ENCODE measurements at places on chromosomes 1 and 21.

- peak; percentile 24 for DNase-seq
Measured at GRCh38 chr1:60281360-60281932, 207.9 kb upstream of the C1orf87 start.

DNA sequence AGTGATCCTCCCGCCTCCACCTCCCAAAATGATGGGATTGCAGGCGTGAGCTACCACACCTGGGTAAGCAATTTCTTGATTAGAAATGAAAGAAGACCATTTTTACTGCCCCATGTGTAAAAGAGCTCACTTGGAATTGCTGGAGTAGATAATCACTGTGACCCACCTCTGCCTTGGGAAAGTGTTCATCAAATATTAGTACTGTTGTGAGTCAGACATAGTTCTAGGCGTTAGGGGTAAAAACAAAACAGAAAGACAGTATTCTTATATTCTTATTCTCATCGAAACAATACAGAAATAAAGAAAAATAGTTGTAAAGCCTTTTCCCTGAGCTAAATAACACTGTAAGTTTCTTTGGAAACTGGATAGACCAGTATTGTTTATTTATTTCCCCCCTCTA lies 36.2 kb downstream of the CELF3 start:
- DNase-seq = no peak

DNA sequence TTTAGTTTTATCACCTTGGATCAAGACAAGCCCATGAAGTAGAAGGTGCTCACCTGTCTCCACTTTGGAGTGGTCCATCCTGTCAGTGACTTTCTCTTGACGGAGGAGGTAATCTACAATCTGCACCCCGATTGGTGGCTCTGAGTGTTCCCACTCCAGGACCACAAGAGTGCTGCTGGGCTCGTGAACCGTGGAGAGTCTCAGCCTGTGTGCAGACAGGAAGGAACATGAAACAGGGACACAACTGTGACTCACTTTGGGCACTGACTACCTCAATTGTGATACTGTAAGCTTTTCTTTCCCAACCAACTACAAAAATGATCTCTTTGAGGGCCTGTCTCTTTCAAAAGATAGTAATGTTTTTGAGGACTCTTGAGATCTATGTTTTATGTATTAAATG lies 280.2 kb downstream of the ASTN1 start:
- DNase-seq = no peak

DNA sequence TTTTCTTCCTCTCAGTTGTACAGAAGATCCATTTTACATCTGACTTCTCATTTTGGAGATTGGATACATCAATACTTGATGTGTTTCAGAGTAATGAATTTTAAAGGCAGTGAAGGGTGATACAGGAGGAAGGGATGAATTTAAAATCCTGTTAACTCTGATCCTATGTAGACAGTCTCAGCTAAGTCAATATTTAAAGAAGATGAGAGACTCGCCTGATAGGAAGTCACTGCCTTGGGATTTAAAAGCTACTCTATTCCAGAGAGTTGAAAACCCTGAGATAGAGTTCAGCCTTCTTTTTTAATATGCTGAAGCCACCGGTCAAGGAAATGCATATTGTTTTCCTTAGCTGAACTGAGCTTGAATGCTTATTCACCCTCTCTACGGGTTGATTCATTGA lies 42.7 kb downstream of the HUNK start:
- DNase-seq = no peak

DNA sequence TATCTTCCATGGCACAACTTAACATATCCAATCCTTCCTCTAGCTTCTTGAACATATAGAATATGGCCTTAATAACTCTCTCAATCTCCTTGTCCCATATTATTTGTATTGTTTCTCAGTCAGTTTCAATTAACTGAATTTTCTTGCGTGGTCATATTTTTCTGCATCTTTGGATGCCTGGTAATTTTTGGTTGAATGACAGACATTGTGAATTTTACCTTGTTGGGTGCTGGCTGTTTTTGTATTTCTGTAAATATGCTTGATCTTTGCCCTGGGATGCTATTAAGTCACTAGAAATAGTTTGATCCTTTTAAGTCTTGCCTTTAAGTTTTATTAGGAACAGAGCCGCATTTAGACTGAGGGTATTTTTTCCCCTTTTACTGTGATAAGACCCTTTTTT lies 5.9 kb downstream of the SAMD13 start:
- no peak for DNase-seq

GRCh38 chr1:196306421-196306820 lies 301.8 kb downstream of the KCNT2 start:
- no peak for DNase-seq

- DNase-seq = no peak
Measured at GRCh38 chr1:201375169-201375568, 2.3 kb downstream of the TNNT2 start.

GRCh38 chr1:209835782-209836298 lies 8.1 kb downstream of the UTP25 start:
- peak; percentile 43 for DNase-seq

DNA sequence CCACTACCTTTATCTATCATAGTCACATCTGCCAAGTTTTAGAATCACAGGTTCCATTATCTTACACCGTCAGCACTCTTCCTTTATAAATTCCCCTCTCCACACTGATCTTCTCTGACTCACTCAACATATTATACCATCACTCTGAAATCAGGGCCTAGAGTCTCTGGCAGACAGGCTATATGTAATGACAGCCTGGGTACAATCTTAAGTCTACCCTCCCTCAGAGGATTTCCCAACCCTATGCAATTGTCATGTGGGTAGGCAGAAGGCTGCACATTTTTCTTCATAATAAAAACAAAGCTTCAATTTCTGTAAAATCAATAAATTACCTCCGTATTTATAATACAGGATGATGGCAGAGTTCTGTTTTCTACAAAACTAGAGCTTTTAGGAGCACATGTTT lies 138.0 kb downstream of the RERE start:
- no peak for DNase-seq

GRCh38 chr1:229562686-229563085 lies 4.2 kb upstream of the ABCB10 start:
- DNase-seq = no peak

GRCh38 chr1:50959303-50959912 lies 659 bp downstream of the FAF1 start:
- DNase-seq = no peak

- DNase-seq = peak; percentile 52
Measured at GRCh38 chr1:21647431-21648351, 21.5 kb downstream of the RAP1GAP start.

DNA sequence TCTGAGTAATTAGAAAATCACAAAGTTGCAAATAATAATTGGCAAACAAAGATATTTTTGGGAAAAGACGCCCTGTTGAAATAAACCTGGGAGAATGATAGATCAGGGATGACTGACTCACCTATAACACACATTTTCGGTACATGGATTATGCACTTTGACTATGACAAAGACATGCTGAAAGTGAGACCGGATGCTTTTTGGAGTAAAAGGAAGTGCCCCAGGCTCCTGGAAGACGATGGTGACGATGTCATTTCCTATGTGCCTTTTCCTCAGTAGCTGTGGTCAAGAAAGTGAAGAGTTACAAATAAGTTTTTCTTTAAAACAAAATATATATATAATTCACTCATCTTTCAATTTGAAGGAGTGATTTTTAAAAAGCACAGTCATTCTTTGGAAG lies 158.7 kb downstream of the SIPA1L2 start:
- DNase-seq = no peak

GRCh38 chr1:182488803-182489202 lies 38.9 kb downstream of the RGSL1 start:
- DNase-seq = no peak

DNA sequence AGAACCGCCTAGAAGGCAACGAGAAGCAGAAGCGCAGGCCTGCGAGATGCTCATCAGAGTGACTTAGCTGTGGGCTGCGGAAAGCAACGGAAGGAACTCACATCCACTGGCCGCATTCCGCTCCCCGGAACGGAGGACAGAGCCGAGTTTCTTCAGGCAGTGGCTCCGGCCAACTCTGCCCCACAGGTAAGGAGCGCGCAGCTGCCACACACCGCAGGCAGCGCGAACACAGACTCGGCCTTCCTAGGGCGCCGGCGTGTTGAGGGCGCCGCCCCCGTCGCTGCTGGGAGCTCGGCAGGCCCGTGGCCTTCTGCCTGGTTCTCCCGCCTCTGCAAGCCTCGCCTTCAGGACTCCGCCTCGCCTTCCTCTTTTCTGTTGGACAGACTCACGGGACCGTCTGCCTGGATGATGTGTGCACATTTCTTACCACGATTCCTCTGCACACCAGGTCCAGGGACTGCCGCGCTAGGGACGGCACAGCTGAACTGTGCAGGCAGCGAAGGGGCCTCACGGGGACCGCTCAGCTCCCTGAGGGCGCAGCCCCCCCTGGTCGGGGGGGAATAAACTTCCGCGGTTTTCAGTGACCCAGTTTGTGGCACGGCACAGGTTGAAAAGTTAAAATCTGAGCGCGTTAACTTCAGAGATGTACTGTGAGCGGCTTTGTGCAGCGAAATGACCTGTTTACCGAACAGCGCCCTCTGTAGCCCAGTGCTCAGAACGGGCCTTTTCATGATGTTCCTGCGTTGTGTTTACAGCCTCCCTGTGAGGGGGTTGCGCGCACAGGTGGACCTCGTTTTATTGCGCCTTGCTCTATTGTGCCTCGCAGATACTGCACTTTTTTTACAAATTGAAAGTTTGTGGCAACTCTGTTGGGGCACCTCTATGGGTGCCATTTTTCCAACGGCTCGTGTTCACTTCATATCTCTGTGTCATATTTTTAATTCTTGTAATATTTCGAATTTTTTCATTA lies 15.8 kb downstream of the TCP10L start:
- DNase-seq = peak; percentile 81

GRCh38 chr21:37593740-37594471 lies 227.3 kb downstream of the DYRK1A start:
- no peak for DNase-seq

GRCh38 chr21:36698981-36699545 lies at the start of gene SIM2:
Gene SIM2 (plus strand): TSS chr21:36699115. CDS start chr21:36699747, 632 bp downstream.
- peak; percentile 18 for DNase-seq

- DNase-seq = no peak
Measured at GRCh38 chr1:25809283-25809926, 9.4 kb downstream of the SELENON start.

- DNase-seq = no peak
Measured at GRCh38 chr1:57835620-57836019, 411.8 kb upstream of the DAB1 start.

GRCh38 chr1:24193046-24193445 lies 6.0 kb upstream of the IFNLR1 start:
- no peak for DNase-seq

GRCh38 chr1:184753608-184754475 lies 816 bp downstream of the EDEM3 start:
- DNase-seq = no peak

DNA sequence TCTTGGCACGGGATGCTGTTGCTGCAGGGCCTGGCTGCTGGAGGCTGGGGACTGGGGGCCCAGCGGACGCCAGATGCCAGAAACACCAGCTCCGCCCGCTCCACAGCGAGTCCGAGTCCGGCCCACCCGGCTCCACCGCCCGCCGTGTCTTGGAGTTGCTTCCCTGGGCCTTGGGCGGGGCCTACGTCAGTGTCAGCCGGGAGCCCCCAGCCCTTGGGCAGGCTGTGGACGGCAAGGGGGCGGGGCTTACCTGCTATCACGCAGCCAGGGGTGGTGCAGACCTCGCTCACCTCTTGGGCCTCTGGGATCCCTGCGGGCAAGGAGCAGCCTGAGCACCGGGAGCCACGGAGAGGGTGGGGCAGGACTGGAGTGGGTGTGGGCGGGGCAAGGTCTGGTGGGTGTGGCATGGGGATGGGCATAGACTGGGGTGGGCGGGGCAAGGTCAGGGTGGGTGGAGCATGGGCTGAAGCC lies 21.8 kb downstream of the MMEL1 start:
- DNase-seq = peak; percentile 47

DNA sequence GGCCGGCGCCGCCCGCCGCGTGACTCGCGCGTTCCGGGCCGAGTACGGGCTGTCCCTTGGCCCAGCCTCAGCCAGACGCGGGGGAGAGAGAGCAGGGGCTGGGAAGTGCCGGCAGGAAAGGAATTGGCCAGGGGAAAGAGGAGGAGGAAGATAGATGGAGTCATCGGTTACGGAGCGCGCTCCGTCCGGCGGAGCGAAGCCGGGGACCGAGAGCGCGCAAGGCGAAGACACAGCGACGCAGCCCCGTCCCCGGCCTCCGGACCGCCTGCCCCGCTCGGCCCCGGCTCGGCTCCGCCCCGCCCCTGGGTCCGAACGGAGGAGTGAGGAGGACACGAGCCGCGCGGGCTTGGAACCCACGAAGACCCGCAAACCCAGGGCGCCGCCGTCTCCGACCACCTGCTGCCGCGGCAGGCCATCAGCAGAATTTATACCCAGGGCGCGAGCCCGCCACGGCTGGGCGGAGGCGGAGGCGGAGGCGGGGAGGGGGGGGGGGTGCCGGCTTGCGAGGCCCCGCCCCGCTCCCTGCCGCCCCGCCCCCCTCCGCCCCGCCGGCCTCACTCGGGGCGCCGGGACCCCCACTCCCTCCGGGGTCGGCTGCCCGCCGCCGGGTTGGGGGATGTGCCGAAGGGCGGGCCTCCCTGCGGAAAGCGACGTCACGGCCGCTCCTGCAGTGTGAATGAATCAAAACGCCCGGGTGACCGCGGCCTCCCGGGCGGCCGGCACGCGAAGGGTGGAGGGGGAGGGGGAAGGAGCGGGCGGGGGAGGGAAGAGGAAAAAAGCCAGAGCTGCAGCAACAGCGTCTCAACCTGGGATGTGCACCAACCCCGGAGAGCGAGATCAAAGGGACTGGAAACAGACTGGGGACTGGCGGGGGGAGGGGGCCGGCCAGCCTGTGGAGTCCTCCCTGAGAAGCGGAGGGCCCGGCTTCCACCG lies at the start of gene LHX4:
Gene LHX4 (plus strand): TSS at position 782 of the 933 bp plus-strand sequence. CDS start 266 bp downstream, outside the sequence.
- peak; percentile 35 for DNase-seq

DNA sequence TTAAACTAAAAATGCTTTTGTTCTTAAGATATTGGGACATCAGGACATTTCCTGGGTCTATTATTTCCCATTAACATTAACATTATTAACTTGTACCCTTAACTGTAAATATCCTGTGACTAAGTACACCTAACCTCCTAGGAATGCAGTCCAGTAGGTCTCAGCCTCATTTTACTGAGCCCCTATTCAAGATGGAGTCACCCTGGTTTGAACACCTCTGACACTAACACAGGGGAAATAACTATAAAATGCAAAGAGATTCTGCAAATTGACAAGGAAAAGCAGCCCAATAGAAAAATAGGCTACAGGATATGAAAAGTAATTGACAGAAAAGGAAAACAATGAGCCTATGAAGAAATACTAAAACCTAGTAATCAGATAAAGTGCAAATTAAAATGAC lies 11.6 kb upstream of the NCMAP start:
- DNase-seq = no peak

DNA sequence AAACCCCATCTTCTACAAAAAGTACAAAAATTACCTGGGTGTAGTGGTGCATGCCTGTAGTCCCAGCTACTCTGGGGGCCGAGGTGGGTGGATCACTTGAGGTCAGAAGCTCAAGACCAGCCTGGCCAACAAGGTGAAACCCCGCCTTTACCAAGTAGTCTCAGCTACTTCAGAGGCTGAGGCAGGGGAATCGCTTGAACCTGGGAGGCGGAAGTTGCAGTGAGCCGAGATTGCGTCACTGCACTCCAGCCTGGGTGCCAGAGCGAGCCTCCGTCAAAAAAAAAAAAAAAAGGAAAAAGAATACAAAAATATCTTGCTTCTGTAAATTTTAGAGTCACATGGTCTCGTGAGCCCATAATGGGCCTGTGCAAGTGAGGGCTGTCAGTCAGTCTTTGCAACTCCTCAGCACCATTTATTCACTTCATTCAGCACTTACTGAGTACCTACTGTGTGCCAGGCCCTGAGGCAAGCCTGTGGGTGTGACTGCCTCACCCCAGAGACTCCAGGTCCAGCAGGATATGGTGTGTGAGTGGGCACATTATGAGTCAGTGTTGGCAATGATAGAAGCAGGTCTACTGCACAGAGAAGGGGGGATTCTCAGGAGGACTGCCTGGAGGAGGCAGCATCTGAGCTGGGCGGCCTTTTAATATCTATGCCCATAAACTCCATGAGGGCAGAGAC lies 46.8 kb upstream of the TARDBP start:
- no peak for DNase-seq

Data from activated CD4-positive, alpha-beta T cell treated with anti-CD3 and anti-CD28 coated beads, Interleukin-2, amount 50 U/mL, for 48 hours (primary cell).